ENCODE measurements at places on chromosomes 7 and 10. TPM values are rescaled to one million over a fixed set of nuclear protein-coding genes. Genes with fewer than 3 reads are reported as not detected.

Gene HTRA1
- 243 TPM for polyA plus RNA-seq

Gene AKR1D1
- polyA plus RNA-seq, result not detected

Gene LLCFC1
- polyA plus RNA-seq, result not detected

Gene NPC1L1
- 0.11 TPM for polyA plus RNA-seq

Gene HHEX
- 8.8 TPM for polyA plus RNA-seq

Gene MACROH2A2
- polyA plus RNA-seq, result 77.5 TPM

Gene GIMAP1
- polyA plus RNA-seq, result 2.7 TPM

Gene SPDYE8
- 1.6 TPM for polyA plus RNA-seq

DNA sequence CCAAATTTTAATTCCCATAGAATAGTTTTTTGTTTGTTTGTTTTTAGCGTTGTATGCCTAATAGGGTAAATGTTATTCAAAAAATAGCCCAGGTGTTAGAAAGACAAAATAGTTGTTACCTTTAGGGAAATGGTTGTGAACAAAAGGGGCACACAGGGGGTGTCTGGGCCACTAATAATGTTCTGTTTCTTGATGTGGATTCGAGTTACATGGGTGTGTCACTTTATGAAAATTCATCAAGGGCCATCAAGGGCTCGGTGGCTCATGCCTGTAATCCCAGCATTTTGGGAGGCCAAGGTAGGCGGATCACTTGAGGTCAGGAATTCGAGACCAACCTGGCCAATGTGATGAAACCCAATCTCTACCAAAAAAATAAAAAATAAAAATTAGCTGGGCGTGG is 531.8 kb upstream of the C7orf33 start:
- no peak for DNase-seq

DNA sequence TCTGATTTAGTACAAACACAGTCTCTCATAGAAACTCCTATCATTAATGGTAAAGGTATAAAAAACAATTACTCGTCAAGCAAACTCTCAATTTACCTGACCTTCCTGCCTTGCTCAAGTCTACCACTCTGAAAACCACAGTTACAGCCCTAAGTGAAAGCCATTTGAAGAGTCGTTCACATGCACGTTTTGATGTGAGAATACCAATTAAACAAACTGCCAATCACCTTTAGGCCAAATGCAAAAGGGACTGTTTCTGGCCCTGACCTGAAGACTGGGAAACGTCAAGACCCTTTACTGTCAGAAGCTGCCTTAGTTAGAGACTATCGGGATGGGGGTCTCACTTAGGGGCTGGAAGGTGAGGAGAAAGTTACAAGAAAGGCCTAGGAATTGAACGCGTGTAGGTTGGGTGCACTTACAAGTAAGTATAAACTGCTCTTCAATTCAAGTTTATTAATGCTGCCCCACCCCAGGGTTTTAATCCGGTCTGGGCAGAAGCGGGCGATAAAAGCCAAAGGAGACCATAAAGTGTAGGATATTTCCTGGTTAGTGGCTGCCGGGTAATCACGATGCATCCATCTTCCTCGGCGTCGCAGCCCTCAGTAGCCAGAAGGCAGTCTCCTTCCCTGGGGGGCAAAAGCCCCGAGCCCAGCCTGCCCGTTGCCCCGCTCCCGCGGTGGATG is 935 bp downstream of the TM9SF3 start:
- no peak for DNase-seq

- DNase-seq, result no peak
These were observed 160.9 kb upstream of the BMPER start for GRCh38 chr7:33744293-33745075.

DNA sequence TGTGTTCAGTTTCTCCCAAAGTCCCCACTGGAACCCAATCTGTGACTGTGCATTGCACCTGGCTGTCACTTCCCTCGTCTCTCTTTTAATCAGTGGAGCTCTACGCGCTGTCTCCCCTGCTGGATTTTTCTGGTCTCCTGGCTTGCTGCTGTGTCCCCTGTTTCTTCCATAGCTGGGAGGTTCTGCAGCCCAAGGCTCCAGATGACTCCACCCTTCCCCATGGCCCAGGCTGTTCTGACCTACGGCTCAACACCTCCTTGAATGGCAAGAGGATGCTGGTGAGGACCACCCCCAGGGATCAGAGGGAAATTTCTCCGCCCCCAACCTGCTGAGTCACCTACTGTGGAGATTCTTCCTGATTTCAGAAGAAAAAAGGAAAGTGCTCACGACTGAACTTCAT is 961.4 kb upstream of the ZNF722 start:
- no peak for DNase-seq

GRCh38 chr7:2209961-2210323 is 22.8 kb downstream of the MAD1L1 start:
- no peak for DNase-seq

DNA sequence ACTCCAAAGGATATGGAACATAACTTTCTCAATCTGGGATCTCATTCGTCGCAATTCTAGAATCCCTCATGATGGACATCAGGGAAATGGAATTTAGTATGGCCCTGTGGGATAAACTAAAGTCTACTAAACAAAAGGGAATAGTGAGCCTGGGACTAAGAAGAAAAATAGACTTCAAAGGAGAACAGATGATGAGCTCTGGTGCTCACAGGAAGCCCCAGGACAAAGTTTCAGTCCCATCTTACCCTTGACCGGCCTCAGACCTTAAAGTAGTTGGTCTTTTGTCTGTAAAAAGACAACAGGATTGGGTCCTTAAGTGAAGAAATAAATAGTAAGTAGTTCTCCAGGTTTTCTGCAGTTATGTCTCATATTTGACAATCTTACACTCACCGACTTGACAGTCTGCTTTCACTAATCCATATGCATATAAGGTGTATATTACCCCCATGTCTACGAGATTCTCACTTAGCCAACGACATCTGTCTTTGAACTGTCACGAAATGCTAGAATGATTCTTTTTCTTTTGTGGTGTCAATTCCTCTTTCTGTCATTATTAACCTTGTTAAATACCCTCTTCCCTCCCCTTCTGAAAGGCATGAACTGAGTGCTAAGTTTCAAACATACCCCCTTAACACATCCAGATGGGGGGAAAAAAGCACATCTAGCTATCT is 10.9 kb upstream of the IKZF1 start:
- no peak for DNase-seq

DNA sequence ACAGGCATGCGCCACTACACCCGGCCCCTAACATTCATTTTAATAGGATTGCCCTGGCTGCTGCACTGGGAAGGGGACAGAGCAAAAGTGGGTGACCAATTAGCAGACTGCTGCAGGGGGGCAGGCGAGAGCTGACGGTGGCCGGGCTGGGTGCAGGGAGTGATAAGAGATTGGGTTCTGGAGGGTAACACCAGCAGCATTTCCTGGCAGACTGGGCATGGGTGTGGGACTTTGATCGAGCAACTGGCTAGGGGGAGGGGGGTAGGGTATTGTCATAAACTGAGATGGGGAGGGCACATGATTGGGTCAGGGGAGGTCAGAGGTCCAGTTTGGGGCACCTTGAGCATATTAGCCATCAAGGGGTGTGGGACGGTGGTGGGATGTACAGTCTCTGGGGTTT is 20.2 kb upstream of the AMZ1 start:
- DNase-seq, result no peak

DNA sequence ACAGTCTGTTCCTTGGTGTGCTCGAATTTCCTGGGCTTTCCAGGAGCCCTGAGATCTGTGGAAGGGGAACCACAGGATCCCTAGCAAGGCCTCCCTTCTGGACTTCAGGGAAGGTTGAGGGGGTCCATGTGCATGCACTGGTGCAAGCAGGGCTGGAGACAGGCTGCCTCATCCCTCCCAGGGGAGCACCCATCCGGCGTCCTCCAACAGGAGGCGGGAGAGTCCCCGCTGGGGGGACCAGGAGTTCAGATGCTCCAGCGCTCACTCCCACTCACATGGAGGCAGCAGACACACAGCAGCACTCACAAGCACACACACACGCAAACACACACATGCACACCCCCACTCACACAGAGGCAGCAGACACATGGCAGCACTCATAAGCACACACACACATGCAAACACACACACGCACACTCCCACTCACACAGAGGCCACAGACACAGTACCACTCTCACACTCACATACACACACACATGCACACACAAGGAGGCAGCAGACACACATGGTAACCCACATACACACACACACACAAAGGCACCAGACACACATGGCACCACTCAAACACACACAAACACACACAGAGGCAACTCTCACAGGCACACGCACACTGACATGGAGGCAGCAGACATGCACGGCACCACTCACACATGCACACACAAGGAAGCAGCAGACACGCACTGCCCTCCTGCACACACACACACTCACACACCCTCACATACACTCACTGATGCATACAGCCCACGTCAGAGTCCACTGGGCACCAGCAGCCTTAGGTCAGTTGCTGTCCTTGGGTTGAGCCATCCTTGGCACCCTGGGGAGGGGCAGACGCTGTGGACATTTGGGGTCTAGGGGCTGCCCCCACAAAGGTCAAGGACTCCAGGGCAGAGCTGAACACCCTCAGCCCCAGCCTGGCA is 247.0 kb upstream of the PPP2R2D start:
- no peak for DNase-seq

- no peak for DNase-seq
These were observed 45.3 kb upstream of the ITGA8 start for GRCh38 chr10:15764892-15765454.

DNA sequence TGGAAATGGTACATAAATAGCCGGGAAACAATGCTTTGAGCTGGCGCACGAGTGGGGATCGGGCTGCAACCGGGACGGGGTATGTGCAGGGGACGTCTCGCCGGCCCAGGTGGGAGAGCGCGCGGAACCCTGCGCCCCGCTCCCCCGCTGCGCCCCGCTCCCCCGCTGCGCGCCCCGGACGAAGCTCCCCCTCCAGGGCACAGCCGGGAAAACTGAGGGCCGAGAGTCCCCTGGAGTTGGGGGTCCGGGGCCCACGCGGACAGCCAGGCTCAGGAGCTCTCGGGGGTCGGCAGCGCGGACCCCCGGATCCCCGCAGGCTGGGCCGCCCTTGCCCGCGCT is 514 bp downstream of the RADIL start:
- no peak for DNase-seq

DNA sequence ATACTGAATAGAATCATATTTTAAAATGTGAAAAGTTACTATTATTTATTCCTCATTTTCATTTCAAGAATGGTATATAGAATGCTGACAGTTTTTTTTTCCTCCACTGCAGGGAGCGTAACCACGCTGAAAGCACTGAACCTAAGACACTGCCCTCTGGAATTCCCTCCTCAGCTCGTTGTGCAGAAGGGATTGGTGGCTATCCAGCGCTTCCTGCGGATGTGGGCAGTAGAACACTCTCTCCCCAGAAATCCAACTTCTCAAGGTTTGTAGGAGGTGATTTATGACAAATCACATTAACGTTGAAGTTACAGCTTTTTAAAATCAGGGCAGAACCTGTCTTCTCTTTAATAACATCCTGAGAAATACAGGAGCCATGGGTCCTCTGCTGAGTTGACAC is 12.4 kb downstream of the LRRC27 start:
- no peak for DNase-seq

GRCh38 chr7:4134631-4135030 is 547.5 kb upstream of the FOXK1 start:
- no peak for DNase-seq

- DNase-seq, result no peak
These were observed 82.9 kb downstream of the LRRC4 start for GRCh38 chr7:127948312-127948711.

DNA sequence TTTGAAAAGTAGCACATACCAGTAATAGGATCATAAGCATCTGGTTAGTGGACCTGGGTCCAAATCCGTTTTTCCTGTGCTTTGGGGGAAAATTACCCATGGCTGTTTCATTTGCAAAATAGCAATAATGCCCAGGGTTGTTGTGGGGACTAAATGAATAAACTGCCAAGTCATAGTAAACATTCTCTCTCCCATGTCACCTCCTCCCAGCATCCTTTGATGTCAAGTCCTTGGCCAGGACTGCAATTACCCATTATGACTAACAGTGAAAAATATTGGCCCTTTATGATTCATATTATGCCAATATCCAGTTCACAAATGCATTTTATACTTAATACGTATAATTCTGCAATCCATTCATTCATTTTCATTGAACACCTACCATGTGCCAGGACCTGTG is 23.0 kb downstream of the TOMM7 start:
- no peak for DNase-seq

DNA sequence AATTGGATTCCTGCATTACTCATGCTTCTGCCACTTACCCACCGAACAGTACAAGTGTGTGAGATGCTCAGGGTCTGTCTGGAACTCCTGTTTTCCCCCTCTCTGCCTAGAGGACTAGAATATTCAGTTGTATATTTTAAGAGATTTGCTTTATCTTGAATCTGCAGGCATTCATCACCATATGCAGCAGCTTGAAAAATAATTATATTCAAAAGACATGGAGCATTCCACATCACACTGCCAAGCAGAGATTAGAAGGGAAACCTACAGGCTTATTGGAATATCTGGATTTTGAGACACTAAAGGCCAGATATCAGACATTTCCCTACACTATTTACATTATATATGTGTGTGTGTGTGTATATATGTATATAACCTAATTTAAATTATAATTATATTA is 382.8 kb upstream of the POM121L12 start:
- DNase-seq, result no peak

DNA sequence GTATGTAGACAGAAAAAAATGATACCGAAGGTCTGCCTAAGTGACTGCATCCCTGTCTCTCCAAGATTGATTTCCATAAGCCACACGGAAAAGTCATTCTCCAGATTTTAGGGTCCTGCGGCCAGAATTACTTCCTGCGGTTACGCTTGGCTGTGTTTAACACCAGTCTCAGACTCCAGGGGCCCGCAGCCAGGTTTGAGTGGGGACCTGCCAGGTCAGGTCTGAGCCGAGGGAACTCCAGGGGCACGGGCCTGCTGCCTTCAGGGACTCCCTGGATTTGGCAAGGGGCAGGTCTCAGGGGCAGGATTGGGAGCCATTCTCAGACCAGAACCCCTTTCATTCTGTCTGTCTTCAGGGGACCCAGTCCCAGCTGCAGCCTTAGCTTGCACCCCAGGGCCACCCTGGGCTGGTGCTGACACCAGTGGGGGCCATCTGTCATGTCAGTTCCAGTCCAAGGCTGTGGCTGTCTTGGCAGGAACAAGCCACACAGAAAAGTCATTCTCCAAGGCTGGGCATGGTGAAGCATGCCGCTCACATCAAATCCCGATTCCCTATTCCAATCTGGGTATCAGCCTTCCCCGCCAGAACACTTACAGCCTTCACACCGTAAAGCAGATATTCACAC is 39.0 kb downstream of the TMEM120A start:
- DNase-seq, result no peak

Measured in spinal cord (tissue), 10 donors.